ENCODE measurements at places on chromosomes 12 and 14.

DNA sequence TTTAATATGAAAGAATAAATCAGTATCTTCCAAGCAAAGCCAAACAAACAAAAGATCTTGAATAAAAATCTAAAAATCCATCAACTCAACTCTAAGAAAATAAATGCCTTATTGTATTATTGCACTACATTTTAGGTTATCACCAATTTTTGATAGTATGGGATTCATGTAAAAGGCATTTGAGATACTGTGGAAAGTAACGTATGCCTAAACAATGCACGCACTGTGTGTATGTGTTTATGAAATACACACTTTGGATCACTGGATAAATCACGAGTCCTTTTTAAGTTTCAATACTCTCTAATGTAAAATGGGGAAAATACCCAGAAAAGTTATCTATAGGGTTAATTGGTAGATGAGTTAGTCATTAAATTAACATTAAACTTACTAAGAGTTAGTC, 17.7 kb downstream of the WBP11 start:
- DNase-seq, result no peak

GRCh38 chr12:74641694-74642093, 104.1 kb downstream of the ATXN7L3B start:
- no peak for DNase-seq

DNA sequence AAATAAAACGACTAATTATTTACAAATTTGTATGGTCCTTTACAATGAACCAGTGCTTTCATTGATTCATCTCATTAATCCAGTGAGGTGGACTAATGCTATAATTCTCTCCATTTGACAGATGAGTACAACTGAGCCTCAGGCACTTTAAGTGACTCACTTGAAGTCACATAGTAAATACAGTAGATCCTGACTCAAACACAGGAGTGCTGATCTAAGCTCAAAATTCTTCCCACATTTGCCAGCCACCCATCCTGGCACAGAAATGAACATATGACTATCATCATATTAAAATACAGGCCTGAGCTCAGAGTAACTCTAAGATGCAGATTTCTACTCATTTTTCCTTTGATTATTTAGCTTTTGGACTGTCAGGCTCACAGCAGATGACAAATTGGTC, 30.6 kb downstream of the SLC16A7 start:
- no peak for DNase-seq

DNA sequence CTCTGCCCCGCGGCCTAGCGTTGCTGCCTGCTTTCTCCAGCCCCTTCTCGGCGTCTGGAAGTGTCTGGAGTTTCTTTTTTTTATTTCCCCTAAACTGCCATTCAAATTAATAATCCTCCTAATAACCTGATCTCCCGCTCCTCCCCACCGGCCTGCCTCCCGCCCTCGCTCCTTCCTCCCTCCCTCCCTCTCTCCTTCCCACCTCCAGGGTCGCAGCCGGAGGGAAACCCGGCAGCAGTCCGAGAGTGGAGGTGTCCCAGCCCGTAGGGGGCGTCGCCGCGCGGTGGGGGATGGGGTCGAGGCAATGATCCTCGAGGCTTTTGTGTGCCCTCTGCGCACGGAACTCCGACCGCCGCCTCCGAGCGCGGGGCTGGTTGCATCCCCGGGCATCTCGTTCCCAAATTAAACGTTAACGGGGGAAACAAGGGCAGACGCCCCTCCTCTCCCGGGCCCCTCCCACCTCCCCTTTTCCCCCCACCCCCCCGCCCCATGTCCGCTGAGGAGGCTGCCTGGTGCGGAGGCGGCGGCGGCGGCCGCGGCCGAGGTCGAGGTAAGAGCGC, 1.0 kb upstream of the SOCS2 start:
- DNase-seq, result no peak

DNA sequence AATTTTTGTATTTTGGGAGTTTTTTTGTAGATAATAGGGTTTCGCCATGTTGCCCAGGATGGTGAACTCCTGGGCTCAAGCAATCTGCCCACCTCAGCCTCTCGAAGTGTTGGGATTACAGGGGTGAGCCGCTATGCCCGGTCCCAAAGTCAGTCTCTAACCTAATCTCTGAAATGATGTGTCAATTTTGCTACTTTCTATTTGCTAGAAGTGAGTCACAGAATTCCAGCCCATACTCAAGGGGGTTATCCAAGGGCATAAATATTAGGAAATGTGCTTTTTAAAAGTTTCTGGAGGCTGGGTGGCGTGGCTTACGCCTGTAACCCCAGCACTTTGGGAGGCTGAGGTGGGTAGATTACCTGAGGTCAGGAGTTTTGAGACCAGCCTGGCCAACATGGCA, 40.5 kb downstream of the RESF1 start:
- no peak for DNase-seq

GRCh38 chr14:100159865-100160533, 554 bp upstream of the DEGS2 start:
- no peak for DNase-seq

GRCh38 chr12:89521364-89522223, 3.0 kb downstream of the GALNT4 start:
- no peak for DNase-seq

- no peak for DNase-seq
These were observed 22.9 kb upstream of the RASSF8 start for GRCh38 chr12:25935355-25936144.

DNA sequence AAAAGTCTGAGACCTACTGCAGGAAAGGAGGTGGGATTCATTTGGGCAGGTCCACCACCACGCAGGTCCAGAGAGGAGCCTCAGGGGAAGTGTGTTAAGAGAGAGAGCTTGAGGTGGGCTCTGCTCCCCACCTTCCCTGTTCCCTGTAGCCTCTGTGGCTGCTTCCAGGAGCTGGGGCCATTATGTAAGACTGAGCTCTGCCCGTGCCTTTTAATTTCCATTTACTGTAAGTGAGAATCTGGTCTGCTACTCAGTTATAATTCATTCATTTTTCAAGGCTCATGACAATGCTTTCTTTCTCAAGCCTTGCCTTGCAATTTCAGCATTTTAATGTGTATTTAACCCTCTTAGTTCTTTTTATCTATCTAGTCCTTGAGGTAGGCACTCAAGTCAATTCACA, 8.3 kb downstream of the SLC4A8 start:
- no peak for DNase-seq

GRCh38 chr12:49049566-49050224, 10.9 kb downstream of the KMT2D start:
- DNase-seq, result no peak

GRCh38 chr14:29521526-29522137, 406.0 kb downstream of the PRKD1 start:
- no peak for DNase-seq

GRCh38 chr12:6361834-6362233, 13.5 kb downstream of the SCNN1A start:
- DNase-seq, result no peak

- DNase-seq, result no peak
These were observed 123.1 kb downstream of the SRGAP1 start for GRCh38 chr12:63967358-63968145.

DNA sequence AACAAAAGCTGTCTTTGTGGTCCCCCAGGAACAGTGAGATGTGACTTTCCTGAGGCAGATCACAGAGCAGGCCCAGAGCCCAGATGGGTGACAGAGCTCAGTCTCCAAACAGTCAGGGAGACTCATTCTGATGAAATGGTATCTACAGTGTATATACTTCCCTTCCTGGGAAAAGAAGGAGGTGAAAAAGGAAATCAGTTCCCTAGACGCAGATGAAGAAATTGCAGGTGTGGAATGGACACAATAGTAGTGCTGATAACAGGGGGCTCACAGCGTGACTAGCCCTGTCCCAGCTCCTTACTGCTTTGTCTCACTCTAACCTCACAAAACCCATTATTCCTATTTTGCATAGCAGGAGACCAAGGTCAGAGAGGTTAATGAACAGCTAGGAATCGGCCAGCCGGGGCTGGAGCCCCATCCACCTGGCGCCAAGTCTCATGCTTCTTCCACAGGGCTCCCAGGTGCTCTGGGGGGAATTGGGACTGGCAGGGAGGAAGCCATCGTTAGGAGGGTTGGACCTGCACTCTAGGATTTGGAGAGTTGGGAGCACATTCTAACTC, 11.9 kb downstream of the KCNH3 start:
- DNase-seq, result no peak

DNA sequence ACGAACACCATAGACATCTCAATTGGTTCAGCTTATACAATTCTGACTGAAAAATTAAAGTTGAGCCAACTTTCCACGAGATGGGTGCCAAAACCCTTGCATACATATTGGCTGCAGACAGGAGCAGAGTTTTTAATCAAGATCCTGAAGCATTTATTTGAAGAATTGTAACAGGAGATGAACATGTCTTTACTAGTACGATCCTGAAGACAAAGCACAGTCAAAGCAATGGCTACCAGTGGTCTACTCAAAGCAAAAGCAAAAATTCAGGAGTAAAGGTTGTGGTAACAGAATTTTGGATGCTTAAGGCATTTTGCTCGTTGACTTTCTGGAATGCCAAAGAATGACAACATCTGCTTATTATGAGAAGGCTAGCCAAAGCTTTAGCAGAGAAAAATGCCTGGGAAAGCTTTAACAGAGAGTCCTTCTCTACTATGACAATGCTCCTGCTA, 20.7 kb downstream of the ZDHHC17 start:
- DNase-seq, result no peak

GRCh38 chr14:64726585-64726890, 22.3 kb downstream of the PLEKHG3 start:
- no peak for DNase-seq

DNA sequence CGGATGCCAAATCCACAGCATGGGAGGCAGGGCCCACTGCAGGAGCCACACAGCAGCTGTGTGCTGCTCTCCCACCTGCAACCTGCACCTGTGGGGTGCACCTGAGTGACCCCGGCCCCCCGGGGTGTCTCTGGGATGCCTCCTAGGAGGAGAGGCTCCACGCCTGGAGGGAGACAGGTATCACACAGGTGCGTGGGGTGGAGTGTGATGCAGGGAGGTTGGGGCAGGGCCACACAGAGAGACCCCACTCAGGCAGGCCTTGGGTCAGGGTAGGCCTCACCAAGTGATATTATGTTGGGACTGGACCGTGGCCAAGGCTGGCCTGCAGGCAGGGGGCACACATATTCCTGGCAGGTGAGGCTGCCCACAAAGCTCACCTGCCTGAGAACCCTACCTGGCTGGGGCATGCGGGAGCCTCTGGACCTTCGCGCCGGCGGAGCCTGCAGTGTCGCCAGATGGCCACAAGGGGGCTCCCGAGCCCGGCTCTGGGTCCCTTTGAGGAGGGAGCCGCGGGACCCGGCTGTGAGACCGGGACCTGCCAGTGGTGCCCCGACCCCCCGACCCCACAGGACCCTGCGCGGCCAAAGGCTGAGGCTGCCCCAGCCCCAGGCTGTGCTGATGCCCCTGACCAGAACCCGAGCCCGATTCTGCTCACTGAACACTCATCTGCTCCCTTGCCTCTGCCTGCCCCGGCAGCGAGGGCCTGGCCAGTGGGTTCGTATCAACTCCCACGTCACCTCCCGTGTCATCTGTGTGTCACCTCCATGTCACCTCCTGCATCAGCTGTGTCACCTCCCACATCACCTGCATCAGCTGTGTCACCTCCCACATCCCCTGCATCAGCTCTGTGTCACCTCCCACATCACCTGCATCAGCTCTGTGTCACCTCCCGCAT, 11.4 kb downstream of the TMEM121 start:
- no peak for DNase-seq

GRCh38 chr14:104686624-104687517, 2.5 kb upstream of the INF2 start:
- DNase-seq, result no peak

DNA sequence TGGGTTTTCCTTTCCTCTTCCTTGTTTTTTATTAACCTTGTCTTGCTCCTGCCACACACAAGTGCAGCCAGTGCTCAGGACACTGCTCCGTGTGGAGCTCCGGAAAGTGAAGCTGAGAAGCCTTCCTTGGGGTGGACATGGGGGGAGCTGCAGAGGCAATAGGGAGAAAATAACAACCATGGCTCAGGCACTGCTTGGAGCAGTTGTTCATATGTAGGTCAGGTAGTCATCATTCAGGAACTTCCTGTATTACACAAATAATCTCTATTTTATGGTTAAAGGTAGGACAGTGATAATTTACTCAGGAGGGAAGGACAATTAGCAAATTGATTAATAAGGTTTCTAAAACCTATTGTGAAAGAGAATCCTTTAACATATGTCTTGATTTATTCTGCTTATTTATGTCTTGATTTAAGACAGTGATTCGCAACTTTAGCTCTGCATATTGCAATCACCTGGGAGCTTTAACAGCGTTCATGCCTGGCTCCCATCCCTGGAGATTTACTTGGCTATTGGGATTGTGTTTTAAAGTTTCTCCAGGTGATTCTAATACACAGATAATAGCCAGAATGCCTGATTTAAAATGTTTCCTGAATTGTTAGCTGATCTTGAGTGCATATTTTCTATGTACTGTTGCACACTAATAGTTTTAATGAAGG, 92.1 kb downstream of the ETV6 start:
- no peak for DNase-seq

- no peak for DNase-seq
These were observed 5.1 kb upstream of the SDS start for GRCh38 chr12:113408756-113409298.

DNA sequence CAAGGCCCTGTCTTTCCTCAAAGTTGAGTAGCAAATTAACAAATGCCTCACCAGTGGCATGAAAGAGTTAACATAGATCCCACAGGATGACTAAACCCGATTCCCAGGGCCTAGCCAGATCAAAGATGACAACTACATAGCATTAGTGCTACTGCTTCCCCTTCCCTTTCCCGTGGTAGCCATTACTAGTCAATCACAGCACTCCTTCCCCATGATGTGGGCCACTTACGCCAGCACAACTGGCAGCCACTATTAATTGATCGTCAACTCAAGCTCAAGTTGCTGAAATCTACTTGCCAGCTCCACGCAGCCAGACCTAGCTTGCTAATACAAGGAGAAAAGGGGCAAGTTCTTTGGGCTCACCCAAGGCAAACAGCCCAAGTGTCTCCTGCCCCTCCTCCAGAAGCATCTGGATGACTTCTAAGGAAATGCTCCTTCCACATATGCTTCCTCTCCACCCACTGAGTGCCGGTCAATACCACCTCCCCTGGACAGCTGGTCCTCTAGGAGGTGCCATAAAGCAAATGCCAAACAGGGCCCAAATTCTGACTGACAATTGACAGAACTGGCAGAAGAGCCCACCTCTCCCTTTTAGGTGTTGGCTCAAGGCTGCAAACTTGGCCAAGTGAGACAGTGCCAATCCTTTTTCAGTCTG, 72.6 kb downstream of the NUAK1 start:
- DNase-seq, result no peak

DNA sequence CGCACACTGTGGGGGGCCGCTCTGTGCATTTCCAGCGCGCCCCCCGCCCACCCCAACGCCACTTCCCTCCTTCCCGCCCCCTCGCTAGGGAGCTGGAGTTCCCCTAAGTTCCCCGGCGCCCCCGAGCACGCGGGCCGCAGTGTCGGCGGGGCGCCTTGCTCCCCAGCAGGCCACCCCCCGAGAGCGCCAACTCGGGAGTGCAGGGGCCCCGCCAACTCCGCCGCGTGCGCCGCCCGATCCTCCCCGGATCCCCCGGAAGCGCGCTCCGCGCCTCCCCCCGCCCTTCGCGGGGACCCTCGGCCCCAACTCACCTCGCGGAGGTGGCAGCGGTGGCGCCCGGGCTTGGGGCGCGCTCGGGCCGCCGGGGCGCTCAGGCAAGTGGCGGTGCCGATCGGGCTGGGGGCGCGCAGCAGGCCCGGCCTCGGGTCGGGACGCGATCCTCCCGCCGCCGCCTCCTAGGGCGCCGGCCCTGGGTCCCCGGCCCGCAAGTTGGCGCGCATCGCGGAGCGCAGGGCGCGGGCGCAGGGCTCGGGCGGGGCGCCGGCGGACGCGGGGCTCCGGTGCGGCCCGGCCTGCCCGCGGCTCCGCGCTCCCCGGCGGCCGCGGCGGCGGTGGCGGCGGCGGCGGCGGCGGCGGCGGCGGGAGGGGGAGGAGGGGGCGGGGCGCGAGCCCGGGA, at the start of gene NCOR2:
TSS of gene NCOR2 (minus strand) at position 616 of the 676 bp plus-strand sequence. CDS start 72,361 bp downstream, outside the sequence.
- DNase-seq, result no peak

- DNase-seq, result no peak
These were observed 15.5 kb upstream of the FKBP4 start for GRCh38 chr12:2779281-2779680.
